ENCODE measurements at places on chromosomes 1 and 21. TPM values are rescaled to one million over a fixed set of nuclear protein-coding genes. Genes with fewer than 3 reads are reported as not detected.
A peak's percentile ranks its signal among the peaks of the same experiment; 100 is the strongest.

ST6GALNAC5 gene
- total RNA-seq = not detected

AKR7A3 gene
- total RNA-seq = 1.0 TPM

COP1 gene
- 46.8 TPM for total RNA-seq

VAV3 gene
- total RNA-seq = 7.8 TPM

MYCL gene
- total RNA-seq = not detected

RO60 gene
- total RNA-seq = 65.3 TPM

C1orf141 gene
- not detected for total RNA-seq

H6PD gene
- 15.3 TPM for total RNA-seq

CFHR3 gene
- not detected for total RNA-seq

FCGR3B gene
- not detected for total RNA-seq

DNA sequence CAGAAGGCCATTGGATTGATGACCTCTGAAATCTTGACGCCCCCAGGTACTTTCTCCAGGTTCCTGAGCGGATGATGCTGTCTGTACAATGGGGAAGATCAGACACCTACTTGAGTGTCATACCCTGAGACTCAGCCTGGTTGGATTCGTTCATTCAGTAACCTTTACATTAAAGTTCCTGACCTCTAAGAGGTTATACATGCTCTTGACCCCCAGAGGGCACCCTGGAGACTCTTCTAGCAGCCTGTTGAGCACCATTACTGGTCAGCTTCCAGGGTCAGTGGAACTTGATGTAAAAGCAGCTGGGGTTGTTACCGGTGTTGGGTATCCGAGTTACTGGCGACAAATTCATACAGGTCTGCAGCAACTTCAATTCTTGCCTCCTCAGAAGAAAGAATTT lies 114.3 kb upstream of the ZNF678 start:
- peaks cover 5% of the 10 kb centered on the region for H3K27me3 ChIP-seq
- H3K4me1 ChIP-seq = peaks cover 2% of the 10 kb centered on the region
- no peak overlapping the region for H3K27ac ChIP-seq
- DNase-seq = no peak

- peak within 1 kb of the TSS; percentile 90 for H3K4me3 ChIP-seq
- H3K27ac ChIP-seq = peak within 1 kb of the TSS; percentile 88
- peak; percentile 84 for DNase-seq
- no peaks in the 10 kb centered on the region for H3K27me3 ChIP-seq
- peaks cover 9% of the 10 kb centered on the region for H3K36me3 ChIP-seq
- H3K4me1 ChIP-seq = peaks cover 55% of the 10 kb centered on the region
These were observed at the start of gene LPGAT1 for GRCh38 chr1:211830328-211831142. LPGAT1 (minus strand) TSS chr1:211830763; CDS start chr1:211829296, 1,467 bp downstream.

GRCh38 chr1:6985549-6986276 lies 200.5 kb downstream of the CAMTA1 start:
- no peak overlapping the region for H3K4me3 ChIP-seq
- H3K36me3 ChIP-seq = no peaks in the 10 kb centered on the region
- no peak overlapping the region for H3K27ac ChIP-seq

GRCh38 chr1:225928186-225929175 lies 4.4 kb upstream of the PYCR2 start:
- H3K4me1 ChIP-seq = peaks cover 29% of the 10 kb centered on the region
- peaks cover 4% of the 10 kb centered on the region for H3K36me3 ChIP-seq
- no peaks in the 10 kb centered on the region for H3K27me3 ChIP-seq
- H3K27ac ChIP-seq = peak overlapping the region; percentile 84
- H3K4me3 ChIP-seq = peak overlapping the region; percentile 53

DNA sequence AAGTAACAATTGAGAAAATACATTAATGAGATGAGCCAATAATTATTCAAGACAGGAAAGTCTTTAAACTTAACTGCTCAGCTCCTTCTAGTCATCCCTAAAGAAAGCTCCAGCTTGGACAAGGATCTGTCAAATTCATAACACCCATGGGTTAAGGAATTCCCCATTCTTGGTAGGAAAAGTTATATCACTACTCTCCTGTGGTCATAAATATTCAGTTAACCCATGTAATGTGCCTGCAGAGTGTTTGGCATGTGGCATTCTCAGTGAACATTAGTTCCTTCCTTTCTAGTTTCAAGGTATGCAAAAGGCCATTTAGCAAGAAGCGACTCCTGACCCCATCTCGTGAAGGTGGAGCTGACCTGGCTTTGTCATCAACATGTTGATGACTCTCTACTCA lies 76.7 kb upstream of the VCAM1 start:
- DNase-seq = no peak
- H3K27ac ChIP-seq = no peak overlapping the region
- peaks cover under 1% of the 10 kb centered on the region for H3K36me3 ChIP-seq
- peaks cover 2% of the 10 kb centered on the region for H3K4me1 ChIP-seq
- no peak overlapping the region for H3K4me3 ChIP-seq

GRCh38 chr1:176066709-176067108 lies 140.4 kb downstream of the COP1 start:
- no peak overlapping the region for H3K27ac ChIP-seq

- H3K4me1 ChIP-seq = peaks cover 24% of the 10 kb centered on the region
- H3K36me3 ChIP-seq = peaks cover 25% of the 10 kb centered on the region
- no peaks in the 10 kb centered on the region for H3K27me3 ChIP-seq
- no peak for DNase-seq
- peak overlapping the region; percentile 77 for H3K27ac ChIP-seq
These were observed 1.3 kb downstream of the RIT1 start for GRCh38 chr1:155909894-155910293.

DNA sequence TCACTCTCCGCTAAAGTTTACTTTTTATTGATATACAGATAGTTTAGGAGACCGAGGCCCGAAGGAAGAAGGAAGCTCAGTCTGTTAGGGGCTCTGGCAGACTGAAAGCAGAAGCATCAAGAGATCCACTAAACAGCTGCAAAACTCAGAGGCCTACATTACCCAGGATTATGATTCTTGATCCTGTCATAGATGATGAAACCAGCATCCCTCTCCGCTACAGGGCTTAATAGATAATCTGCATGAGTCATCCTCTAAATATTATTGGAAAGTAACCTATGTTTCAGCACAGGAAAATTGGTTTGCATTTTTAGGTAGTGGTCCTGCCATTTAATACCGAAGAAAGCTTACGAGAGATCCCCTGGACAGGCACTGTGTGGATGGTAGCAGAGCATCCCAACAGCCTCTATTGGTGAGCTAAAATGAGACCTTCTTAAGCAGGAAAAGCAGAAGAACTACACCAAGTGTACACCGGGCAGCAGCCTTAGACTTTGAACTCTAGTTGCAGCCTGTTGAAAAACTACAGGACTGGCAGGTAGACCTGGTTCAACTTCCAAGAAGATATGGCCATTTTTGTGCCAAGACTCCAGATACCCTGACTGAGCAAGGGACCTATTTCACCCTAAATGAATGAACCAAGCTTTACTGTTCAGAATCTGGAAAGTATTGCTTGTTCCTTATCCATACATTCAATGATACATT lies 6.8 kb downstream of the CASQ2 start:
- no peaks in the 10 kb centered on the region for H3K4me1 ChIP-seq
- H3K27ac ChIP-seq = no peak overlapping the region
- H3K4me3 ChIP-seq = no peak overlapping the region
- peaks cover 9% of the 10 kb centered on the region for H3K27me3 ChIP-seq
- H3K36me3 ChIP-seq = no peaks in the 10 kb centered on the region
- DNase-seq = no peak

- H3K27me3 ChIP-seq = no peaks in the 10 kb centered on the region
- H3K4me1 ChIP-seq = peaks cover 5% of the 10 kb centered on the region
- peaks cover 14% of the 10 kb centered on the region for H3K36me3 ChIP-seq
- no peak overlapping the region for H3K4me3 ChIP-seq
These were observed 37.1 kb upstream of the ANGPTL7 start for GRCh38 chr1:11151826-11152612.

DNA sequence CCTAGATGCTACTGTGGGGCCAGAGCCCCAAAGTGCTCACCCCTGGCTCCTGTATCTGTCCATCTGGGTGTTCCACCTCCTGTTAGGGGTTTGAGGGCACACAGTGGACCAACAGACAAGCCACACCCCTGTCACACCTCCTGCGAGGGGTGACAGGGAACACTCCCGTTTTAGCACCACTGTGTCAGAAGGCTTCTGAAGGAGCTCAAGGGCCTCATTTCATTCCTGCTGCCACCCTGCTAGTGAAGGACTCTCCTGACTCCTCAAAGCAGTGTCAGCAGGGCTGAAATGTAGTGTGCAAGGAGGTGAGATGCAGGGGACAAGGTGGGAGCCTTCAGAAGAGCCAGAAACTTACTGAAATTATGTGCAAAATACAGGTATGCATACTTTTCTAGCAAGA lies 174.6 kb downstream of the GPATCH2 start:
- H3K4me1 ChIP-seq = no peaks in the 10 kb centered on the region
- no peak overlapping the region for H3K27ac ChIP-seq
- peaks cover 1% of the 10 kb centered on the region for H3K36me3 ChIP-seq
- H3K27me3 ChIP-seq = no peaks in the 10 kb centered on the region

- no peak overlapping the region for H3K4me3 ChIP-seq
- H3K27ac ChIP-seq = no peak overlapping the region
- DNase-seq = no peak
- peaks cover 13% of the 10 kb centered on the region for H3K4me1 ChIP-seq
- no peaks in the 10 kb centered on the region for H3K36me3 ChIP-seq
These were observed 35.5 kb downstream of the H3-3A start for GRCh38 chr1:226097866-226098625.

DNA sequence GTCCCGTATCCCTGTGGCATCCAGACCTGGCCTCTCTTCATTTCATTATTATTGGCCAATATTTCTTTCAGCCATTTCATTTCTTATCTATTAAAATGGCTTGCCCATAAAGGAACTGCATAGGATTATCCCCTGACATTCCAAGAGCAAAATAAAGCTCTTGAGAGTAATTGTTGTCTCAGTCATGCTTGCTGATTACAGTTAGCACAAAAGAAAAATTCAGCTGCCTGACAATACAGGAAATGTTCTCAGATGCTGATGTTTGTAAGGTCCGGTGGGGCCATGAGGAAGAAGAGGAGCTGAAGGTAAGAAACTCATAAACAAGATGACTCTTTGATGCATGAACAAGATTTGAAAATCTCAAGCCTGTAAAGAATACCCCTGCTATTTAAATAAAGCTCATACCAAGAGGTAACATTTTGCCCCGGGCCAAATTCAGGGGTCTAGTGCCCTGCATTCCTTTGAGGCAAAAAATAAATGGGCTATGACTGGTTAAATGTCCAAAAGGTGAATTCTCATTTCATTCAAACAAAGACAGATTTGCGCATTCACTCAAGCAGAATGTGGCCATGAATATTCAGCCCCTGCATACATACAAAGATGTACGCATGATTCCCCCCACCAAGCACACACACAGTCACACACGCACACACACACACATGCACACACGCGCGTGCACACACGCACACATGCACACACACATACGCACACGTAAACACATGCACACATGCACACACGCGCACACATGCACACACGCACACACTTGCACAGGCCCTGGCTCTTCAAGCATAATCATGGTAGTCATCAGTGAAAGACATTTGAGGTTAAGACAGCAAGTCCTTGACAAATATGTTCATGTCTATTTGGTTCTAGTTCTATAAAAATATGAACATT lies 44.8 kb downstream of the KCNJ15 start:
- H3K4me3 ChIP-seq = no peak overlapping the region
- H3K27me3 ChIP-seq = peaks cover 4% of the 10 kb centered on the region
- H3K4me1 ChIP-seq = peaks cover 14% of the 10 kb centered on the region
- no peak for DNase-seq
- no peaks in the 10 kb centered on the region for H3K36me3 ChIP-seq

DNA sequence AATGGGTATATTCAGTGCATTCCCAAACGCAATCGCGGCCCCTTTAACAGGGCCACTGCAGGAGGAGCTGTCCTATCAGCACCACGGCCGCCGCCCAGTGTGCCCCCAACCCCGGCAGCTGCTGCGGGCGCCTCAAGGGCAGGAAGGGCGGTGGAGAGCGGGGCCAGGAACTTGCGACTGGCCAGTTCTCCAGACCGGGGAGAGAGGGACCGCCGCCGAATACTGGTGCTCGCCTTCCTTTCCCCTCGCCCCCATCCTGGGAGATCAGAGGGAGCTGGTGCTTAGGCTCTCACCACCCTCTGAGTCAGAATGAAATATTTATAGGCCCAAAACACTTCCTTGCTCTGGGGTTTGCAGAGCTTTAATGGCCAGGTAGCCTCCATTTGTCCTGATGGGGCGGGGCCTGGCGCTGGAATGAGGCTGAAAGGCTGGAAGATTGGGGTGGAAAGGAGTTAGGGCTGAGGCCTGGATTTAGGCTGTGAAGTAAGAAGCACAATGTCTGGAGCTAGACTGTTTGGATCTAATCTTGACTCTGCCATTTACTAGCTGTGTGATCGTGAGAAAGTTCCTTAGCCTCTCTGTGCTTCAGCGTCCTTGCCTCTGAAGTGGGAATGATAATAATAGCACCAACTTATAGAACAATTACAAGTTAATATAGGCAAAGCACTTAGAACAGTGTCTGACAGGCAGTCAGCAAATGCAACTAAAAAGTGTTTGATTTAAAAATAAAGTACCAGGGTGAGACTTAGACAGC lies 75.5 kb downstream of the NAV1 start:
- no peaks in the 10 kb centered on the region for H3K4me1 ChIP-seq
- H3K27me3 ChIP-seq = no peaks in the 10 kb centered on the region
- H3K4me3 ChIP-seq = no peak overlapping the region
- no peaks in the 10 kb centered on the region for H3K36me3 ChIP-seq
- no peak for DNase-seq
- no peak overlapping the region for H3K27ac ChIP-seq

- no peak for DNase-seq
- peaks cover 5% of the 10 kb centered on the region for H3K4me1 ChIP-seq
- H3K36me3 ChIP-seq = peaks cover 1% of the 10 kb centered on the region
- no peaks in the 10 kb centered on the region for H3K27me3 ChIP-seq
These were observed 22.8 kb upstream of the ZNF281 start for GRCh38 chr1:200432586-200432985.

DNA sequence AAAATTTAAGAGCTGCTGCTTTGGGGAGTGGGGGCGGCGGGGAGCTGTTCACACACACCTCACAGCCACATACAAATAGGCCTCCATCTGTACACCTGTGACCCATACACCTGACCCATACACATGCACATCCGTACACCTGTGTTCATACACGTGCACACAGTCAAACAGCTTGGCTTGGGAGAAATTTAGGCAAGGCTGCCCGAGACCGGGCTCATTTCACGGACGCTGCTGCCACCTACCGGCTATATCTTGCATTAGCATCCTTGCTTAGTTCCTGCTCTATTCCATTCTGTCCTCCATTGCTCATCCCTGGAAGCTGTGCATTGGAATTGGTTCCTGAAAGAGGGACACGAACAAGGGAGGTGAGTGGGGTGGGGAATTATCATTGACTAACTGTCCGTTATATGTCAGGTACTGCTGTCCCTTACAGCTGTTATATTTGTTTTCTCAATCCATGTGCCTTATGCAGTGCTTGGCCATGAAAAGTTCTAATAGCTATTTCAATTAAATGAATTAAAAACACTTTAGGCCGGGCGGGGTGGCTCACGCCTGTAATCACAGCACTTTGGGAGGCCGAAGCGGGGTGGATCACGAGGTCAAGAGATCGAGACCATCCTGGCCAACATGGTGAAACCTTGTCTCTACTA lies 37.1 kb upstream of the EPB41 start:
- peak; percentile 75 for DNase-seq
- H3K4me3 ChIP-seq = no peak overlapping the region
- H3K4me1 ChIP-seq = peaks cover 9% of the 10 kb centered on the region
- H3K36me3 ChIP-seq = no peaks in the 10 kb centered on the region
- no peak overlapping the region for H3K27ac ChIP-seq
- peaks cover 17% of the 10 kb centered on the region for H3K27me3 ChIP-seq

GRCh38 chr1:177256153-177257075 lies 85.7 kb downstream of the BRINP2 start:
- no peak overlapping the region for H3K4me3 ChIP-seq
- no peak overlapping the region for H3K27ac ChIP-seq

All from activated naive CD8-positive, alpha-beta T cell treated with anti-CD3 and anti-CD28 coated beads, Interleukin-2, amount 10 ng/mL, durations not matched to agents 7 days and 5 days (primary cell).